ENCODE measurements at places on chromosomes 16 and 17.

- DNase-seq, result no peak
Observed at GRCh38 chr17:68170246-68170645, 77.6 kb upstream of the AMZ2 start.

DNA sequence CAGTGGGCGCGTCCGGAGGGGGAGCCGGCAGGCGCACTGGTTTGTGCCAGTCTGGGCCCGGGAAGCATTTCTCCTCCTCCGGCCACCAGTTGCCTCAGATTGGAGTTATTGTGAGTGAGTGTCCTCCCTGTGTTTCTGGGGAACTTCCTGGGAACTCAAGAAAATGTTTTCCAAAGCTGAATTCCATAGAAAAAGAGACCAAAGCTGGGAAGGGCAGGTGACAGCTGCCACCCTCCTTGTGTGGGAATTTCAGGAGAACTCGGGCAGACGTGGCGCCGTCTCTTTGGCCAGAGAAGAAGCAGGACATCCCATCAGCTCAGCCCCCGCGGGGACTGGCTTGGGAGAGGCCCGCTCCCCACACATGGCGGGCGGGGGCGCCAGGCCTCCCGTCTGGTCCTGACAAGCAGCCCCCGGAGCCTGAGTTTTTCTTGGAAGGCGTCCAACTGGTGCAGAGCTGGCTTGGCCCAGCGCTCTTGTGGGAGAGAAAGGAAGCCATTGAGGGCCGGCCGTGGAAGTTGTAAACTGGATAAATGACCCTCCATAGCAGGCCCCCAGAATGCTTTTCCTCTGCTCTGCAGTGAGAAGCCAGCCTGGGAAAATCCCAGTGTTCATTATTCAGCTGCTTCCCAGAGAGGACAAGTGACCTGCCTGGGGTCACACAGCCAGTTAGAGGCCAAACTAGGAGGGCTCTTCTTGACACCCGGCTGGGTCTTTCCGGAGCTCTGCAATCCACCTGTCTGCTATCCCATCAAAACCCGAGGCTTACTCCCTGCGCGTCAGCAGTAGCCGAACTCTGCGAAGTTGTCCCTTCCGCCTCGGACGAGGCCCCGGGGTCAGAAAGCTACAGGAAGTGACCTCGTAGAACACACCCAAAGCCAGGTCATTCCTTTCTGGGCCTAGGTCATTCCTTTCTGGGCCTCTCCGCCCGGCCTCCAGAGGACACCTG lies 39.2 kb upstream of the GSE1 start:
- DNase-seq, result no peak

DNA sequence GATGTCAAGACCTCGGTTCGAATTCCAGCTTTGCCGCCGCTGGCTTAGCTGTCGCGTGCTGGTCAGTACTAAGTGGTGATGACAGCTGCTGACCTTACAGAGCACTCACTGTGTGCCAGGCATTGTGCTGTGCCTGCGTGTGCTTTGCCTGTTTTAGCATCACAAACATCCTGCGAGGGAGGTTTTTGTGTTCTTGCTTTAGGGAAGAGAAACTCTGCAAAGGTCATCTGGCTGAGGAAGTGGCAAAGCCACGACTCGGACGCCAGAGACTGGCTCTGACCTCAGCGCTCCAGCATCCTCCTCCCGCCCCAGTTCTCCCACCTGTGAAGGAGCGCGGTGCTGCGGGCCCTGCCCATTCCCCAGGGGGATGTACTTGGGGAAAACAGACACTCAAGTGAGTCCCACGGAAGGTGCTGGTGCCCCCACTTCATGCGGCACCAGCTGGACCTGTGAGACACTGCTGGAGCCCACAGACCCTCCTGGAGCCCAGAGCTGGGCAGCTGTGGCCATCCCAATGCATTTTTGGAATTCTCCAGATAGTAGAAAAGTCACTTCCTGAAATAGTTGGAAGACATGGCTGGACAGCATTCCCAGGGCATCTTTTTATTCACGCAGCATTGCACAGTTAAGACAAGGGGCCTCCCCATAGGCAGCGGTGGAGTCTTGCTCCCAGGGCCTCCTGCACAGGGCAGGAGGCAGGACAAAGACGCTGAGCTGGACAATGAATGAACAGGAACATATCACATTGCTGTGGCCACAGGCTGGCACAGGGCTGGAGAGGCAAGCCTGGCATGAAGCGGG lies 20.0 kb upstream of the HERPUD1 start:
- no peak for DNase-seq

GRCh38 chr16:88454523-88454947 lies 1.5 kb downstream of the ZFPM1 start:
- DNase-seq, result peak; percentile 67

GRCh38 chr17:63699638-63700527 lies at the start of gene LIMD2:
TSS of gene LIMD2 (minus strand) at chr17:63700125. CDS start at chr17:63699298, 827 bp downstream.
- peak; percentile 93 for DNase-seq

- DNase-seq, result no peak
Observed at GRCh38 chr17:77879896-77880280, 78.6 kb upstream of the TNRC6C start.

- DNase-seq, result no peak
Observed at GRCh38 chr16:35431829-35432663, 1972.6 kb downstream of the TP53TG3F start.

GRCh38 chr16:86232496-86232895 lies 277.8 kb upstream of the FOXF1 start:
- DNase-seq, result no peak

- DNase-seq, result no peak
Observed at GRCh38 chr16:88102597-88102996, 151.4 kb downstream of the BANP start.

- DNase-seq, result peak; percentile 50
Observed at GRCh38 chr16:85461814-85462713, 151.1 kb upstream of the GSE1 start.

DNA sequence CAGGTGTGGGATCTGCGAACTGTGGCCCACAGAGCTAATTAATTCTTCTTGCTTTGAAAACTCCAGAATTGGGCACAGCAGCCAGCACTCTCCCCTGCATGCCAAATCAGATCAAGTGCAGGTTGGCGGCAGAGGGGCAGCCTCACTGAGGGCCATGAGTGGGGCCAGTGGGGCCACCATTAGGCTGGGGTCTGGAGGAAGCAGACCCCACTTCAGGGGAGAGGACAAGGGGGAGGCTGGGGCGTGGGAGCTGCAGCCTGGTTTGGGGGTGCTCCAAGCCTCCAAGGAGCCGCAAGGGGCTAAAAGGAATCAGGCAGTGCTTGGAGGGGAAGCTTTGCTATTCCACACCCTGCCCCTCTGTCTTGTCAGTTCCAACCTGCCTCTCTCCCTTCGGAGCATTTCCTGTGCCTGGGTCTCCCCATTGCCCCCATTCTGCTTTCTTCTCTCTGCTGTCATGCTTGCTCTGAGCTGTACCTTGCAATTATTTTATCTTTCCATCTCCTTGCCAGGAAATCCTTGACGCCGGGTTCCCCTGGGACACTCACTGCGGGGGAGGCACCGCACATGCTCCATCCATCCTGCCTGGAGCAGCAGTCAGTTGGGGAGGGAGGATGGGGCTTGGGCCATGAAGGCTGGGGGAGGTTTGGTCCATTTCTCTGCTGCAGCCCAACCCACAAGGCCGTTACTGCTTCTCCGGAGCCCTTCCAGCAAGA lies 3.3 kb upstream of the ABCC3 start:
- DNase-seq, result no peak

GRCh38 chr17:77449908-77450741 lies 309.4 kb downstream of the SEC14L1 start:
- peak; percentile 75 for DNase-seq

- DNase-seq, result no peak
Observed at GRCh38 chr16:83835586-83836566, 28.1 kb downstream of the HSBP1 start.

DNA sequence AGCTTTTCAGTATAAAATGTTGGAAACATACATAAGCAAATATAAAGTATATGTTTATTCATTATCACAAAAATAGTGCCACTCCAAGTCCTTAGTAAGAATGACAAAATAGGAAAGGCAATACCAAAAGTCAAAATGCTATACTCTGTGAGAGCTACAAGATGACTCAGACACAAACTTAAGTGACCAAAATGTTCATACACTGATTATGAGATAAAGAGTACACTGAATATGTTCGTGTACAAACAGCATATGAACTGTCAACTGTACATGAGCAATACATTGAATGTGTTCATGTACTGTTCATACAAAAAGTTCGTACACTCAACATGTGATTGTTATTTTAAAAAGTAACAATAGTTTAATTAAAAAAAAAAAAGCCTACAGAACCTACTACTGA lies 103.3 kb downstream of the CA4 start:
- DNase-seq, result no peak

GRCh38 chr17:64147110-64148016 lies 17.4 kb upstream of the ERN1 start:
- DNase-seq, result no peak
